Osteoblast (primary cell): ENCODE measurements at places on chromosomes 2 and 18. TPM values are rescaled to one million over a fixed set of nuclear protein-coding genes. Genes with fewer than 3 reads are reported as not detected.

DNA sequence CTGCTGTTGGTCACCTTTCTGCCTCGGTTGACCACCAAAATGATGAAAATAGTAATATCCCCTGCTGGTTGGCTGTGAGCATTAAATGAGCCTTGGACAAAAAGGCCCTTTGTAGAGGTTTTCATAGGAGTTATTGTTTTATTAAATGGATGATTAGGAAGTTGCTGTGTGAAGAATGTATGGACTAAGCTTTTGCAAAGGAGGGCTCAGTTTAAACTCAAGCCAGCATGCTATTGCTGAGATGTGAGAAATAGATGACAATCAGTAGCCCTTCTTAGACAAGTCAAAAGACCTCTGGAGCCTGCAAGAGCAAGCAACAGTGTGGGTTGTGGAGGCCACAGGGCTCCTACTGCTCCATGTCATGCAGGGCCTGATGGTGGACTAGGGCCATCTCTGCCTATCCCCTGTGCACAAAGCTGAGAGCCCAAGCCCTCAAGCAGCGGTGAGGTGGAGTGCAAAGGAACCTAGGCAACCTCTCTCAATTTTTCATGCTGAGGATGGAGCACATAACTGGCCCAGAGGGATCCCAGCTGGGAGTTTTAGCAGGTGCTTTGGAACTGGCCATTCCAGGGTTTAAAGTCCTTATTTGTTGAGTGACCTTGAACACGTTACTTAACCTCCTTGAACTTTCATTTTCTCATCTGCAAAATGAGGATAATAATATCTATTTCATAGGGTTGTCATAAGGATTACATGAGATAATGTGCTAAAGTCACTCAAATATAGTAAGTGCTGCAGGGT is 37.1 kb downstream of the FOSL2 start:
- H3K27ac ChIP-seq: no peak overlapping the region
- H3K4me1 ChIP-seq: peaks cover 5% of the 10 kb centered on the region
- H3K4me3 ChIP-seq: no peak overlapping the region
- no peaks in the 10 kb centered on the region for H3K36me3 ChIP-seq
- H3K27me3 ChIP-seq: no peaks in the 10 kb centered on the region
- peak; percentile 29 for DNase-seq

DNA sequence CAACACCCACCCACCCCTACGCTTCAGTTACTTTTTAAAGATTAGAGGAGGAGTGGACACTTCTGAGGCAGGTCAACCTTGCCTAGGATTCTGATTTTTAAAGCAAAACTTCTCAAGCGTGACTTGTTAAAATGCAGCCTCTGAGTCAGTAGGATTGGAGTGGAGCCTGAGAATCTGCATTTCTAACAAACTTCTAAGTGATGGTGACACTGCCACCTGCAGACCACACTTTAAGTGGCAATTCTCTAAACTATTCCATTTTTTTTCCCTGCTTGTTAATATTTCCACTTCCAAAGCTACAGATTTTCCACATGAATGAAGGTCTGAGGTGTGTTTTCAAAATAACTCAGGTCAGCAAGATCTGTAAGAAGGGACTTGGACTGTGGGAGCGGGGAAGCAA is 171.1 kb upstream of the CCDC150 start:
- no peaks in the 10 kb centered on the region for H3K4me1 ChIP-seq
- no peak for DNase-seq
- H3K36me3 ChIP-seq: no peaks in the 10 kb centered on the region
- H3K27ac ChIP-seq: no peak overlapping the region

DNA sequence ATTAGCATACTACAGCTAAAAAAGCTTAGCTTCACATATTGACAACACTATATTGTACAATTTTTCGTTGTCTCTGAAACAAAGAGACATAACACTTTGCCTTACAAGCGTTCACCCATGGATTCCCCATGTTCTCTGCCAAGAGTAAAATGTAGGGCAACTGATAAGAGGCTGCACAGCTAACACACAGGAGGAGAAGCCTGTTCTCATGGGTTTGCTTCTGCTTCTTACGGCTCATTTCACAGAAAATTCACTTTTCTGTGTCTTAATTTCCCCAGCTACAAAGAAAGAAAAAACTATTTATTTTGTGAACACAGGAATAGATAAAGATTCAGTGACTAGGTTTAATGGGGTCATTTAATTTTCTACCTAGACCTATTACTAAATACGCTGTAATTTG is 182.8 kb upstream of the DLGAP1 start:
- no peaks in the 10 kb centered on the region for H3K36me3 ChIP-seq
- H3K27me3 ChIP-seq: no peaks in the 10 kb centered on the region
- DNase-seq: no peak
- H3K27ac ChIP-seq: no peak overlapping the region
- no peak overlapping the region for H3K4me3 ChIP-seq
- no peaks in the 10 kb centered on the region for H3K4me1 ChIP-seq

DNA sequence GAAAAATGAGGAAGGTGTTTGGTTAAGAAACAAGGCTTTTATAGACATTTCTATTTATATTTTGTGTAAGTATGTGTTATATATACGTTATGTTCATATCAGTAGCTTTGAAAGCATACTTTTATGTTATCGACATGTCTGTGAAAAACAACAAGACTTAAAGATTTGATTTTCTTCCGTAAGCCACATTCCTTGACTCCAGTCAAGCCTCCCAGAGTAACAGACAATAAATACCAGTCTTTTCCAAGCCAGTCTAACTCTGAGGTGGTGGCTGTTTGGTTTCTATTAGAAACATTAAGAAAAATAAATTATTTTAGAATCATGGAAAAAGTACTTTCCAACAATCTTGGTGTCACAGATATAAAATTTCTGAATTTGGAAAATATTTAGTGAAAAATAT is 16.3 kb upstream of the ITGAV start:
- no peaks in the 10 kb centered on the region for H3K27me3 ChIP-seq
- DNase-seq: no peak
- H3K36me3 ChIP-seq: no peaks in the 10 kb centered on the region
- H3K4me3 ChIP-seq: no peak overlapping the region
- H3K27ac ChIP-seq: no peak overlapping the region

SERPINB4 gene
- total RNA-seq: 0.29 TPM in 1 of 2 replicates, not detected in the other

DNA sequence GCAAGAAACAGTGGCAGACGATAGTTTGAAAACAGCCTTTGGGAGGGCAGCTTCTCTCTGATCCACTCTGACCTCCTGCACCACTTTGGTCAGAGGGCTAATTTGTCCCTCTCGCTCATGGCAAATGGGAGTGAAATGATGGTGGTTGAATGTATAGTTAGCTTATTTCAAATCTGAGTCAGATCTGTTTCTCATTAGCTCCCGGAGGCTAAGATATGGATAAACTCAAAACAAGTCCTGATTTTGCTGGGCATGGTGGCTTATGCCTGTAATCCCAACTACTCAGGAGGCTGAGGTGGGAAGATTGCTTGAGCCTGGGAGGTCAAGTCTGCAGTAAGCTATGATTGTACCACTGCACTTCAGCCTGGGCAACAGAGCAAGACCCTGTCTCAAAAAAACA is 145.0 kb downstream of the ALK start:
- H3K4me3 ChIP-seq: no peak overlapping the region
- H3K4me1 ChIP-seq: no peaks in the 10 kb centered on the region
- no peak overlapping the region for H3K27ac ChIP-seq
- DNase-seq: no peak
- H3K27me3 ChIP-seq: no peaks in the 10 kb centered on the region
- no peaks in the 10 kb centered on the region for H3K36me3 ChIP-seq

GRCh38 chr2:48110492-48110891 is 204.2 kb upstream of the FBXO11 start:
- H3K4me3 ChIP-seq: no peak overlapping the region
- no peaks in the 10 kb centered on the region for H3K27me3 ChIP-seq
- no peak overlapping the region for H3K27ac ChIP-seq
- H3K36me3 ChIP-seq: no peaks in the 10 kb centered on the region
- no peak for DNase-seq

DNA sequence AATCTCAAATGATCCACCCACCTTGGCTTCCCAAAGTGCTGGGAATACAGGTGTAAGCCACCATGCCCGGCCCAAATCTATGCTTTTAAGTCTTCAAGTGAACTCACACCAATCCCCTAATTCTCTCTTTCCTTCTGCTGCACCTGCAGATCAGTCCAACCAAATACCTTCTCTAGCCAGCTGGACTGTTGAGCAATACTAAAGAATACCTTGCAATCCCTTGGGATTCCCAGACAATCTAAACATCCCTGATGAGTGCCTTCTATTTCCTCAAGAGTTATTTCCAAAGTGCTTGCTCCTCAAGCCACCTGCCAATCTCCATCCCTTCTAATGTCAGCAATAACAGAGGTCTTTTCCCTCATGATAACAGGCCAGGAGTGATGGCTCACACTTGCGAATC is 48.6 kb downstream of the SF3B1 start:
- H3K27me3 ChIP-seq: no peaks in the 10 kb centered on the region
- no peak overlapping the region for H3K4me3 ChIP-seq
- no peak for DNase-seq
- H3K36me3 ChIP-seq: peaks cover 5% of the 10 kb centered on the region
- H3K27ac ChIP-seq: no peak overlapping the region
